ENCODE measurements at places on chromosomes 11 and 22.

DNA sequence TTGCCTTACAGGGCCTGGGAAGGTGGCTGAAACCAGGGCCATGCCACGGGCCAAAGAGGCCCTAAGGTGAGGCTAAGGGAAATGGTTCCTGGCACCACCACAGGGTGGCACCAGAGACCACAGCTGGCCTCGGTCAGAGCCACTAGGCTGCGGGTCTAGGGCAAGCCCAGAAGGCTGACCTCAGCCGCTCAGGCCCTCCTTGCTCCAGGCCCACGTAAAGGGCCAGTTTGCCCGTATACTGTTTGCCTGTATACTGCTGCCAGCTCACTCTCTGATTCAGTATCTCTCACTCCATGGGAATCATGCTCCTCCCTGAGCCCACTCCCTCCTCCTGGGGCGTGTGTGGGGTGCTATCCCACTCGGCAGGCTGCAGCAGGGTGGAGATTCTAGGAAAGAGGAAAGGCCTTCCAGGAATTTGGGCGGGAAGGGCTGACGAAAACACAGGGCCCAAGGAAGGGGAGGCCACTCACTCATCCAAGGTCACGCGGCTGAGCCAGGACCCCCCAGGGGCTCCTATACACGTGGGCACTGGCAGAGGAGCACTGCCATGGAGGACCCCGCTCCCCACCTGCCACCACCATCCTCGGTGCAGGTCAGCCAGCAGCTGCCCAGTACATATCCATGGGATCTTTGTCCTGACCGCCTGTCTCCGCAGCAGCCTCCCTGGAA, 62.4 kb downstream of the NECTIN1 start:
- DNase-seq: peak; percentile 27

- DNase-seq: no peak
Observed at GRCh38 chr11:17313349-17314231, 37.1 kb downstream of the NUCB2 start.

DNA sequence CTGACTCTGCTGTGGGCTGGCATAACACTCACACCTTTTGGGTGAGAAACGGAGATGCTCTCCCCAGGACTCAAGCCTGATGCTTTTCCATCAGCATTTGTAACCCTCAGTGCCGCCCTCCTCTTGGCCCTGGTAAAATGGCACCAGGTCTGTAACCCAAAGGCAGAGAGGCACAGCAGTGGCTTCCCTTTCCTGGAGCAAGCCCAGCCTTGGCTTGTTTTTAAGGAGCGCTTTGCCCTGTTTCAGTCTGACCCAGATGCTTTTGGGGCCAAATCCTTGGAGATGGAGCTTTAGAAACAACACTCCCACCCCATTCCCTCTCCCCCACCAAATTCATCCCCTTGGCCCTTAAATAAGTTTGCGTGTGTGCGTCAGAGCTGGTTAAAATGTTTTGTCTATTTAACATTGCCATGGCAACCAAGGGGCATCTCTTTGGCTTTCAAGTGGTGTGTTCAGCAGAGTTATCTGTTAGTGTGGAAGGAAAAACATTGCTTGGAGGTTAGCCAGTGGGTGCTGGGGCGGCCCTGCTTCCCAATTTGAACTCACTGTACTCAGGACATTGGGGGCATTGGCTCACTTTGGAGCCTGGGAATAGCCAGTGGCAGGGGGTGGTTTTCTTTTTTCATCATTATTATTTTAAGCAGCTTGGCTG, 134.1 kb downstream of the NAV2 start:
- DNase-seq: no peak

GRCh38 chr11:114438303-114438702, 964 bp upstream of the REXO2 start:
- DNase-seq: no peak

DNA sequence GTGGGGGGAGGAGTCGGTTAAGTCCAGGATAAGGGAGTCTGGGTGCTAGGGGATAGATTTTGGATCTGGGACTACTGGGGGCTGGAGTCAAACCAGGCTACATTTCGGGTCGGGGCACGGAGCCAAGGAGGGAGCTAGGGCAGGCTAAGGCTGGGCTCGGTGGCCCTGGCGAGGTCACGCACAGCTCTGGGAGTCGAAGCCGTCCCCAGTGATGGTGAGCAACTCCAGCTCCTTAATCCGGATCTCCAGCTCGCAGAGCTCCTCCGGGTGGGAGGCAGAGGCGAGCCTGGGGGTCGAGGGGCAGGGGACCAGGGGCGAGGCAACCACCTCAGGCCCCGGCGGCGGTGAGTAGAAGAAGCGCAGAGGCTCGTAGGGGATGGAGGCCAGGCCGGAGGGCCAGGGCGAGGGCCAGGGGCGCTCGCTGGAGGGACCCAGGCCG, 544 bp downstream of the C11orf91 start:
- DNase-seq: no peak

DNA sequence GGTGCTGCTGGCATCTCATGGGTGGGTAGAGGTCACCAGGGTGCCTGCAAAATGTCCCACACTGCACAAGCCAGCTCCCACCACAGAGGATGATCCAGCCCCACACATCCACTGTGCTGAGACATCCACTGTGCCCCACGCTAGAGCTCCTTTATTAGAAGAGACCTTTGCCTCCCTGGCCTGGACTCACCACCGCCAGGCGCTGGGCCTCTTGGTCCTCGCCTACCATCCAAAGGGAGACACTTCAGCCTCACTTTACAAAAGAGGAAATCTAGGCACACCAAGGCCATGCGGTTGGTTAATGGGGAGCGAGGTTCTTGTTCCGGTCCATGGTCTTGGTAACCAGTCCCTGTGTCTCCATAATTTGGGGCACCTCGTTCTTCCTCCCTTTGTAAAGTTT, 3.4 kb upstream of the ANO1 start:
- DNase-seq: no peak

Data from substantia nigra (tissue), 51 donors.